ENCODE measurements at places on chromosomes 16 and 17. TPM values are rescaled to one million over a fixed set of nuclear protein-coding genes. Genes with fewer than 3 reads are reported as not detected.

Gene CNTNAP1
- total RNA-seq = 9.0 TPM

Gene PLLP
- 36.1 TPM for total RNA-seq

GRCh38 chr16:52535076-52535475 lies 11.9 kb downstream of the TOX3 start:
- no peak overlapping the region for H3K27ac ChIP-seq
- no peak for DNase-seq
- no peaks in the 10 kb centered on the region for H3K36me3 ChIP-seq
- no peaks in the 10 kb centered on the region for H3K4me1 ChIP-seq

Gene NOD2
- total RNA-seq = 4.1 TPM

DNA sequence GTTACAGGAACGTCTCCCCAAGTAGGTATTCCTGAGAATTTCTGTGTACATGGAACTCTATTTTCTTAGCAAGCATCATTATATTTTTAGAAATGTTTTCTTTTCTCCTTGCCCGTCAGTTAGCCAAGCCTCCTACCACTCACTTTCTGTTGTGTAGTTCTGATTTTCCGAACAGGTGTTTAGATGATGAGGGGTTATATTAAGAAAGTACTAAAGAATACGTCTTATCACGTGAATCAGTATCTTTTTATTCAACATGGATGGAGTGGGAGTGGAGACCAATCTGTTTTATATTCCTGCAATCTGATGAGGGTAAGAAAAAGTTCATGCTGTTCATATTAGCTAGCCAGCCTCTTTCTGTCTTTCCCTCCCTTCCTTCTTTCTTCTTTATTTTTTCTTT lies 29.4 kb downstream of the MSI2 start:
- no peaks in the 10 kb centered on the region for H3K27me3 ChIP-seq
- H3K4me1 ChIP-seq = peaks cover 85% of the 10 kb centered on the region
- H3K27ac ChIP-seq = peak overlapping the region; percentile 72
- H3K4me3 ChIP-seq = no peak overlapping the region
- no peak for DNase-seq
- H3K36me3 ChIP-seq = no peaks in the 10 kb centered on the region

DNA sequence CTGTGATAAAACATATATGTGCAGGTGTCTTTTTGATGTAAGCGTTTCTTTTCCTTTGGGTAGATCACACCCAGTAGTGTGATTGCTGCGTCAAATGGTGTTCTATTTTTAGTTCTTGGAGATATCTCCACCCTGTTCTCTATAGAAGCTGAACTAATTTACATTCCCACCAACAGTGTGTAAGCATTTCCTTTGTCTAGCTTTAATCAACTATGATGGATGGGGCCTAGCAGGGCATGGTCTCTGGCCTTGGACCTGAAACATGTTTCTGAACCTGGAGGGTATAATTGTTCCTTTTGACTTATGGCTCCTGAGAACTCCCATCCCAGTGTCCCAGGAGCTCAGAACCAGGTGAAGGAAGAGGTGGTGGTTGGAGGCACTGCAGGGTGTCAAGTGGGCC lies 93.9 kb downstream of the HAPSTR1 start:
- no peak for DNase-seq
- no peaks in the 10 kb centered on the region for H3K27me3 ChIP-seq
- H3K4me1 ChIP-seq = no peaks in the 10 kb centered on the region
- H3K36me3 ChIP-seq = no peaks in the 10 kb centered on the region

GRCh38 chr17:75633486-75634375 lies 497 bp downstream of the SMIM5 start:
- H3K27ac ChIP-seq = peak overlapping the region; percentile 60
- peak; percentile 96 for DNase-seq
- no peaks in the 10 kb centered on the region for H3K27me3 ChIP-seq

DNA sequence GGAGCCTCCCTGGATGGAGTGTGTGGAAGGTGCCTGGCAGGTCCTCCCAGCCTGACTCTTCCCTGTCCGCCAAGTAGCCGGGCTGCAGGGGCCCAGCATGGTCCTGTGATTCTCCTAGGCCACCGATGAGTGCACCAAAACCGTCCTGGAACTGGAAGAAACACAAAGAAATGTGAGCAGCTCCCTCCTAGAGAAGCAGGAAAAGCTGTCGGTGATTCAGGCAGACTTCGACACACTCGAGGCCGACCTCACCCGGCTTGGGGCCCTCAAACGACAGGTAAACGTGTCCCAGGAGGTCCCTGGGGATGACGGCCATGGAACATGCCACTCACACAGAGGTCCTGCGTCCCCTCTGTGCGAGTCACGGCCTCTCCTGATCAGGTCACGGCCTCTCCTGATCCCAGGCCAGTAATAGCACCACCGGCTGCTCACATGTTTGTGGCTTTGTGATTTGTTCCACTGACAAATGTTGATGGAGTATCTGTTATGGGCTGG lies 4.2 kb upstream of the GAA start:
- peaks cover 3% of the 10 kb centered on the region for H3K4me1 ChIP-seq
- H3K27ac ChIP-seq = no peak overlapping the region
- H3K4me3 ChIP-seq = no peak overlapping the region
- DNase-seq = no peak

Gene NACA2
- 13.9 TPM for total RNA-seq

GRCh38 chr17:33500151-33500550 lies 207.1 kb upstream of the ASIC2 start:
- H3K27ac ChIP-seq = no peak overlapping the region
- no peaks in the 10 kb centered on the region for H3K27me3 ChIP-seq
- H3K4me3 ChIP-seq = no peak overlapping the region
- no peak for DNase-seq
- no peaks in the 10 kb centered on the region for H3K36me3 ChIP-seq
- no peaks in the 10 kb centered on the region for H3K4me1 ChIP-seq

- H3K27ac ChIP-seq = no peak overlapping the region
- H3K27me3 ChIP-seq = no peaks in the 10 kb centered on the region
- H3K36me3 ChIP-seq = no peaks in the 10 kb centered on the region
- H3K4me3 ChIP-seq = no peak overlapping the region
These were observed 2.3 kb upstream of the MEIOC start for GRCh38 chr17:44653954-44654353.

DNA sequence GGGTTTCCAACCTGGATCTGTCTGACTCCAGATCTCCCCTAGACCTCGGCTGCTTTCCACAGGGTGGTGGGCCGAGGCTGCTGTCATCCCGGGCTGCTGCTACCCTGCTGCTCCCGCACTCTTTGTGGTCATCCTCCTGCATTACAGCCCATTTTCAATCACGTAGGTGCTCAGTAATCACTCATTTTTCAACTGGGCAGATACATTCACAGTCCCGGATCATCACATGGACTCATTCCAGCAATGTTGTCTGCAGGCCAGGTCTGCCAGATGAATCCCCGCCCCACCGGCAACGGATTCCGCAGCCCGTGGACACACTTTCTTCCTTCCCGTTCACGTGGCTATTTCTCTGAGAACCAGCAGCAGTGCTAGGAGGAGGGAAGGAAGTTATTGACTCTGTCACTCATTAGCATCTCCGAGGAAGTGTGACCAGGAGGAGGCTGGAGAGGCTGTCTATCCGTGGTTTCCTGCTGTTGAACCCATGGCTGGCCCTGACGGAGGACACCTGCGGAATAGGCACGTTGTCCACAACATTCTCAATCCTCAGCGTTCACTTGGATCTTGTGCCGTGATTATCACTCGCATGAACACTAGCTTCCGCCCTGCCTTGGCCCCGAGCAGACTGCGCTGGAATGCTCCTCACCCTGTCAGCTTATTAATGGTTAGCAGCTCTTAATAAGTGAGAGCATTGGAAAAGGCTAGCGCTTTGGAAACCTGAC lies 14.7 kb upstream of the ZCCHC14 start:
- H3K4me1 ChIP-seq = peaks cover 4% of the 10 kb centered on the region
- no peak overlapping the region for H3K27ac ChIP-seq
- no peaks in the 10 kb centered on the region for H3K36me3 ChIP-seq
- H3K27me3 ChIP-seq = no peaks in the 10 kb centered on the region

DNA sequence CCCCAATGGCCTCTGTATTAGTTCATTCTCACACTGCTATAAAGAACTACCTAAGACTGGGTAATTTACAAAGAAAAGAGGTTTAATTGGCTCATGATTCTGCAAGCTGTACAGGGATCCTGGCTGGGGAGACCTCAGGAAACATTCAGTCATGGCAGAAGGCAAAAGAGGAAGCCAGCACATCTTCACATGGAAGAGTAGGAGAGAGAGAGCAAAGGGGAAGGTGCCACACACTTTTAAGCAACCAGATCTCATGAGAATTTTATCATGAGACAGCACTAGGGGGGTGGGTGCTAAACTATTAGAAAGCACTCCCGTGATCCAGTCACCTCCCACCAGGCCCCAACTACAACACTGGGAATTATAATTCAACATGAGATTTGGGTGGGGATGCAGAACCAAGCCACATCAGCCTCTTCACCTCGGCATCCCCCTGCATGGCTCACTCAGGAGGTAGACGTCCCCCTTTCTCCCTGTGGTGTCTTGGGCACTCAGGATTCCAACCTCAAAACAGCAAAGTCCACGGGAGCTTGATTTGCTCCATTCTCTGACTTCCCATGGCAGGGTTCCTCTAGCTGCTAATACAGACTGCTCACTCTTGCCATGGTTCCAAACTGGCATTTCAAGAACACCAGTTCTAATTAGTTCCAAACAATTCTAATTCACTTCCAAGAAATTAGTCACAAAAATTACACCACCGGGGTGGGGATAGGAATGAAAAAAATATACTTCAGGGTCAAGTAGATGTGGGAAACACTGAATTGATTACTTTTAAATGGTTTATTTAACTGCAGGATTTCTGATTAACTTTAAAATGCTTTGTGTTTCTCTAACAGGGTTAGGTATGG lies 203.8 kb upstream of the HSBP1 start:
- H3K36me3 ChIP-seq = no peaks in the 10 kb centered on the region
- H3K4me3 ChIP-seq = no peak overlapping the region
- H3K27me3 ChIP-seq = no peaks in the 10 kb centered on the region
- DNase-seq = no peak
